Stimulated activated CD8-positive, alpha-beta memory T cell treated with anti-CD3 and anti-CD28 coated beads, Interleukin-4, amount 100 ng/mL, for 4 hours (primary cell): ENCODE measurements at places on chromosomes 2 and 18.

GRCh38 chr18:28791101-28791500 is 614.2 kb upstream of the CDH2 start:
- DNase-seq = no peak

- no peak for DNase-seq
These were observed 65.5 kb upstream of the KLF7 start for GRCh38 chr2:207231106-207231865.

- DNase-seq = no peak
These were observed 210.8 kb downstream of the DYSF start for GRCh38 chr2:71664161-71664560.

DNA sequence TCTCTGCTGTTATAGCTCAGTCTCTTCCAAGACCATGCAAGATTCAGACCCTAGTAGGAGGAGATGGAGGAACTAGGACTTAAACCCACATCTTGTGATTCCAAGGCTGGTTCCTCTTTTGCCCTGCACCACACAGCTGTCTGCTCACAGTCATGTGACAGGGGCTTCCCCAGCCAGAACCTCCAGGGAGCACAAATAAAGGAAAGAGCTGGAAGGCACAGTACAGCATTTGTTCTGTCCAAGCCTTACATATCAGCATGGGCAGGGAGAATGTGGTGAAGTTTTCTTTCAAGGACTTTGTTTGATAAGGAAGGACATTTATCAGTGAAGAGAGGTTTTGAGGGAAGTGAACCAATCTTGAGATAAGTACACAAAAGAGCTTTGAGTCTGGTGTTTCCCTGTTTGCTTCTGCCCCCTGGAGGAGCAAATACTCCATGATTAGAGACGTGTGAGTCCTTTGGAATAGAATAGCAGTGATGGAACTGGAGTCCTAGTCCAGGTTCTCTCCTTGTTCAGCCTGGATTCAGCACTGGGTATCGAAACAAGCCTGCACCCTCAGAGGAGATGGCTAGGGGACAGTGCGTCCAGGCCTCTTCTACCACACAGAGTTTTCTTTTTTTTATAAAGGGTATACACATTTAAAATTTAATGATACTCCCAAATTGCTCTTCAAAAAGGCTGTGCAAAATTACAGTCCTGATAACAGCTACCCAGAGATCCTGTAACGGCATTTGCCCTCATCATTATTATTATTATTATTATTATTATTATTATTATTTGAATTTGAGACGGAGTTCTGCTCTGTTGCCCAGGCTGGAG is 24.6 kb upstream of the CASP10 start:
- DNase-seq = no peak

- no peak for DNase-seq
These were observed 241.2 kb downstream of the SLC4A3 start for GRCh38 chr2:219868635-219869034.

- no peak for DNase-seq
These were observed 55.8 kb upstream of the REV1 start for GRCh38 chr2:99545604-99546003.

DNA sequence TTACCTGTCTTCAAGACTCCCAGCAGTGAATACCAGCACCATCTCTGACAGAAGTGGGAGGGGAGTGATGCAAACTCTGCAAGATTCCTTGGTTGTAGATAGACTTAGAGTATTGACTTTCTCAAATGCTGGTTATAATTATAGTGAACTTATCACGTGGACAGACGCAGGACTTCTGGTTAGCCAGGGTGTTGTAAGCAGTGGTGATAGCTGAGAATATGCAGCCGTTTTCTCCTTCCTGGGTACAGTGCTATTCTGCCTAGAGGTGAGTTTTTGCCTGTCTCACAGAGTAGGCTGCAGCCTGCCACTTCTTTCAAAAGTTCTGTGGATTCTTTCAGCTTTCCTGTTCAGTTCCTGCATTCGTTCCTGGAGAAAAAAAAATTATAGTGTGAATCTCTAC is 733 bp upstream of the CXCR2 start:
- DNase-seq = no peak

- no peak for DNase-seq
These were observed 67.7 kb downstream of the TWIST2 start for GRCh38 chr2:238915596-238915995.

GRCh38 chr18:22471546-22472131 is 53.9 kb upstream of the CTAGE1 start:
- no peak for DNase-seq

GRCh38 chr2:195674491-195675221 is 17.6 kb downstream of the SLC39A10 start:
- DNase-seq = no peak

GRCh38 chr2:9002313-9002636 is 1.2 kb downstream of the MBOAT2 start:
- DNase-seq = no peak

DNA sequence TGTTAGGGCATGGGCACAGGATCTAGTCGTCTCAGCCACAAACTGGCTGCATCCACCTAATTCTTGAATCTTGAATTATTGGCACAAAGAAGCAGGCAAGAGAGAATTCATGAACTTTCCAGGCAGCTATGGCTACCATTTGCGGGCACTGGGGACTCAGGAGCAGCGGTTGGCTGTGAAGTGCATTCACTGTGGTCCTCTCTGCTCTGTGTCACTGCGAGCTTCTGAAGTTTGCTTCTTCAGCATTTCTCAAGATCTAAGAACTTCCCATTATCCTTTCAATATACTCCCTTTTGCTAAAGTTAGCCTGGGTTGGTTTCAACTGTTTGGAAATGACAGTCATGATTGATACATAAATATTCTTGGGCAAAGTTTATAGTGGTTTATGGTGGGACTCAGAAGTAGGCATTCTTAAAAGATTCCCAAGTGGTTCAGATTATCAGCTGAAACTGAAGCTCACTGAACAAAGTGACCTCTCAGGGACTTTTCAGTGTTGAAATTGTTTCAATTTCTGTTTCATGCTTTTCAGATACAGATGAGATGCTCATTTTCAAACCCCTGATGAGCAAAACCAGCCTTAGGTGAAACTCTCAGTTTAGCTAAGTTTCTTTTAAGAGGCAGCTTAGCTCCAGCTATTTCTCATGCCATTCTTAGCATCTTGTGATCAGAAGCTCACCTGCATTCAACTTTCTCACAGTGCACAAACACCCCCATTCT is 1258.3 kb upstream of the GYPC start:
- no peak for DNase-seq

DNA sequence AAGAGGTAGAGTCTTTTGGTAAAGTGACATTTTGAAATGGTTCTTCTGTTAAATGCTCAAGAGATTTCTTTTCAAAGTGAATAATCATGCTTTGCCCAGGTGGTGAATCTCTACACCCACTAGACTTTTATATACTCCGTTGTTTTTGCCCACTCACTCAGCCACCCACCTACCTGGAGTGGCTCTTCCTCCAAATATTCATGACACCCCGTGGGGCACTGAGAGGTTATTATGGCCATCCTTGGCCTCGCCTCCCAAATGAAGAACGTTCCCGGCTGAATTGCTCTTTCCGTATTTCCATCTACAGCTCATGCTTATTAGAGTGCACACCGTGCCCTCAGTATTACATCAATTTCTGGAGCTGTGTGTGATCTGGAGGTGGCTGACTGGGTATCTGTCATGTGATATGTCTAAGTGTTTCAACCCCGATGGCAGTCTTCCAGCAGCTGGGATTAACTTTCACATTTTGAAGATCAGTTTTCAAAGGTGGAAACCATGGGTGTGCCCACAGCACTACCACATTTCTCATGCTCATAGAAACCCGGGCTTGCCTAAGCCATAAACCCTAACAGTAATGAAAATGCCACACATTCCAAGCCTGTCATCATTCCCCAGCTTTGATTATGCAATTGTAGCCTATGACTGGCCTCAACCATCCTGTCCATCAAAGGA is 406.6 kb upstream of the MMADHC start:
- no peak for DNase-seq

GRCh38 chr2:240588006-240588655 is 1.6 kb downstream of the CAPN10 start:
- DNase-seq = no peak

GRCh38 chr2:164028814-164029534 is 293.2 kb upstream of the FIGN start:
- no peak for DNase-seq

GRCh38 chr2:174856447-174856846 is 92.2 kb upstream of the CHRNA1 start:
- no peak for DNase-seq

GRCh38 chr2:693606-694005 is 16.4 kb upstream of the TMEM18 start:
- DNase-seq = no peak
